ENCODE measurements at places on chromosomes 3 and 15.

DNA sequence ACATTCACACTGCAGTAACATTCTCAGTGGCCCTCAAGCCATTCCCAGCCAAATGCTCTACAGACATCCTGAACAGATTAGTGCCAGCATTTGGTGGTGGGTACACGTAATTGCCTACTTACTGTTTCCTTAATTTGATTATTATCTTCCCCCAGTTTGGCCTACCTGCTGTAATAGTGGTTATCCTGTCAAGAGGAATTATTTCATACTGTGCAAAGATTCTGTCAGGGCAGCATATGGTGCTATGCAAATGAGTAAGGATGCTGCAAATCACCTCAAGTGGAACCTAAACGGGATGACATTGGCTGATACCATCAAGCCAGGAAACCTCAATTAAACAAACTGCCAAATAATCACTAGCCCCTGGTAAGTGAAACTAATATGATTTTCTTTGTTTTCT is 88.7 kb downstream of the SEMA6D start:
- no peak for DNase-seq

DNA sequence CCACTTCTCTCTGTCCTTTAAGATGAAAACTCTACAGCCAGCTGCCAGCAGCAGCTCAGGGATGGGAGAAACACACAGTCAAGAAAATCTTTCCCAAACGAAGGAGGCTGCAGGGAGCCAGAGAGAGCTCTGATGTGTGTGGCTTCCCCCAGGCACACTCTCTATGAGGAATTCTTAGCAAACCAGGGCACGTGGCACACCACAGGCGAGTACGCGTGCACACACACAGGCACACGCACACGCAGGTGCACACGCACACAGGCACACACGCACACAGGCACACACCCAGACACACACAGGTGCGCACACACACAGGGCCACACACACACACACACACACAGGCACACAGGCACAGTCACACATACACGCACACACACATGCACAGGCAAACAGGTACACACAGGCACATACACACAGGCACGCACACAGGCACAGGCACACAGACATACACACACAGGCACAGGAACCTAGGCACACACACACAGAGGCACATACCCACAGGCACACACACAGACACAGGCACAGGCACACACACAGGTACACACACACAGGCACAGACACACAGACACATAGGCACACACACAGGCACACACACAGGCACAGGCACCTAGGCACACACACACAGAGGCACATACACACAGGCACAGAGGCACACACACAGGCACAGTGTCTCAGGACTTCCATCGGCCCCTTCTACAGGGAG is 91.5 kb upstream of the ATP2B2 start:
- DNase-seq, result no peak

GRCh38 chr3:9206287-9206686 is 43.2 kb downstream of the SRGAP3 start:
- no peak for DNase-seq

DNA sequence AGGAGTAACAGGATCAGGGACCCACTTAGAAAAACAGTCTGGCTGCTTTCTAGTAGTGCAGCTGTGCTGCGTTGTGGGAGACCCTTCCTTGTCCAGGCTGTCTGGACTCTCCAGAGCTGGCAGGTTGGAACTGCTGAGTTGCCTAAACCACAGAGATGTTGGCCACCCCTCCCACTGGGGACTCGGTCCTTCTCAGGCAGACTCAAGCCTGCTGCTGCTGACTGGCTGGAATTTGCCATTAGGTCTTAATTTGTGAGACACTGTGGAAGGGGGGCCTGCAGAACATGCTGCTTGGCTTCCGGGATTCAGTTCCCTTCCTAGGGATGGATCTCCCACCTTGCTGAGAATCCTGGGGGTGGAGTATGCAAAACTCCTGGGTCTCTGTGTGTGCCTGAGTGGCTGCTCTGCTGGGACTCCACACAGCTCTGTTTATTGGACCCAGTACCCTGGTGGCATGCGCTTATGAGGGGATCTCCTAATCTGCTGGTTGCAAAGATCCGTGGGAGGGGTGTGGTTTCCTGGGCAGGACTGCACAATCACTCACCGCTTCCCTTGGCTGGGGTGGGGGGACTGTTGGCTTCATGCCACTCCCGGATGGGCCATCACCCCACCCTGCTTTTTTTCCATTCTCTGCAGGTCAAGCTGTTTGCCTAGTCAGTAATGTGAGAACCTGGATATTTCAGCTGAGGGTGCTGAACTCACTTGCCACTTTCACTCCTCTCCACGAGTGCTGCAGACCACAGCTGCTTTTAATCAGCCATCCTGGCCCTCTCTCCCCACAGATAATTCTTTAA is 150.5 kb downstream of the CFAP20DC start:
- peak; percentile 11 for DNase-seq

All from germinal center (tissue), 1 donor.